Transverse colon (tissue), 4 donors: ENCODE measurements at places on chromosomes 3 and 15. TPM values are rescaled to one million over a fixed set of nuclear protein-coding genes. Genes with fewer than 3 reads are reported as not detected.

DNA sequence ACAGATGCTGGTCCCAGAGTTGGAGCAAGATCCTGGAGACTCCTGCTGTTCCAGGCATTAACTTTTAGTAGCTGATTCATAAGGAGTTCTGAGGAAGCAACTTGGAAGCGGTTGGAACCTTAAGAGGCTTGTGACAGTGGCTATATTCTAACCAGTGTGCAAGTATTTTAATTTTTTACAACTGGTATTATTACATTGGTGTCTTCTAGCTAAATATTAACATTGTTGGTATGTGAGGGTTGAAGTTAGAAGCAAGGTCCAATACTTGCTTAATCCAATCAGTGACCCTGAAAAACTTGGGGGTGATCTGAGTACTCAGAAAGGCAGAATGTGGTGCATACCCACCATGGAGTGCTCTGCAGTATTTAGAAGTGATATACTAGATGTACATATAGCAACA is 1.5 kb upstream of the OR4F15 start:
- DNase-seq: no peak

- DNase-seq: no peak
Observed at GRCh38 chr15:64447536-64448315, 12.7 kb upstream of the ZNF609 start.

CAND2 gene
- total RNA-seq: 2.7 TPM

ZNF860 gene
- 5.4 TPM for total RNA-seq

- no peak for DNase-seq
Observed at GRCh38 chr3:130609166-130609979, 92.4 kb downstream of the COL6A6 start.

GRCh38 chr3:47425959-47426358 is 45.1 kb downstream of the PTPN23 start:
- no peak for DNase-seq

DNA sequence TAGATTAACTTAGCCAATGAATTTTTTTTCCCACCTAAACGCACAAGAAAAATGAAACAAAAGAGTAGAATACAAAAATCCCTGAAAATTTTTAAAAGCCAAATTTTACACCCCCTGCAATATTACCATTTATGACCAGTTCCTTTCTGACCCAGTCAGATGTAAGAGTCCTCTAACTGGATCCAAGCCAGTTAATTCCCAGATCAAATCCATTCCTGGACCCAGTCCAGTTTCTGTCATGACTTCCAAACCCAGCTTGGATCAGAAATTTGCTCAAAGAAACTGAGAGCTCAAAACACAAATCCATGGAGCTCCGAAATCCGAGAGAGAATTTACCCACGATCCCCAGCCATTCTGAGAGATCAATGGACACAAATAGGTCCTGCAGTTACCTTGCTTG is 17.0 kb upstream of the ALDH1L1 start:
- DNase-seq: no peak

- DNase-seq: no peak
Observed at GRCh38 chr3:150218841-150219240, 189.3 kb upstream of the TSC22D2 start.

- DNase-seq: no peak
Observed at GRCh38 chr15:82922737-82923136, 29.8 kb downstream of the HOMER2 start.

- no peak for DNase-seq
Observed at GRCh38 chr3:99637016-99637367, 1.4 kb upstream of the COL8A1 start.

GRCh38 chr15:70748281-70748747 is 15.0 kb downstream of the UACA start:
- no peak for DNase-seq

GCSAM gene
- 0.64 TPM for total RNA-seq
